ENCODE measurements at places on chromosomes 3 and 15.

GRCh38 chr3:188071636-188072035, 82.3 kb upstream of the LPP start:
- no peak for DNase-seq

GRCh38 chr15:61743345-61743909, 316.8 kb downstream of the VPS13C start:
- DNase-seq = no peak

DNA sequence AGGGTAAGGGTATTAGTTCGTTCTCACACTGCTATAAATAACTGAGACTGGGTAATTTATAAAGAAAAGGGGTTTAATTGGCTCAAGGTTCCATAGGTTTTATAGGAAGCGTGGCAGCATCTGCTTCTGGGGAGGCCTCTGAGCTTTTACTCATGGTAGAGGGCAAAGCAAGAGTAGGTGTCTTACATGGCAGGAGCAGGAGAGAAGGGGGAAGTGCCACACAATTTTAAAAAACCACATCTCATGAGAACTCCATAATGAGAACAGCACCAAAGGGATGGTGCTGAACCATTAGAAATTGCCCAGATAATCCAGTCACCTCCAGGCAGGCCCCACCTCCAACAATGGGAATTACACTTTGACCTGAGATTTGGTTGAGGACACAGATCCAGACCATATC, 12.2 kb downstream of the RNF111 start:
- DNase-seq = no peak

DNA sequence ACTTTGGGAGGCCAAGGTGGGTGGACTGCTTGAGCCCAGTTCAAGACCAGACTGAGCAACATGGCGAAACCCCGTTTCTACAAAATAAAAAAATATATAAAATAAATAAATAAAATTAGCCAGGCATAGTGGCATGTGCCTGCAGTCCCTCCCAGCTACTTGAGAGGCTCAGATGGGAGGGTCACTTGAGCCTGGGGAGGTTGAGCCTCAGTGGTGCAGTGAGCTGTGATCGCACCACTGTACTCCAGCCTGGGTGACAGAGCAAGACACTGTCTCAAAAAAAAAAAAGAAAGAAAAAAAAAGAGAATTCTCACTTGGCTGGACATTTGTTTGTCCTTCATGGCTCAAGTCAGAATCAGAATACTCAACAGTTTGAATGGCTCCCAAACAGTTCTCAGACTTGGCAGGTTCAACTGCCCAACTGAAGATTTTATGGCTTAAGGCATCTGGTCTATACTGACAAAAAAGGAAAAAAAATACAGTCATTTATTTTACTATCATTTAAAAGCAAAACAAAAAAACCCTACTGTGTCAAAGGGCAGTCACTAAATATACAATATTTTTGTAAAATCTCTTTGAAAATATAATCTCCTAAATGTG, 106.6 kb downstream of the FBXL22 start:
- no peak for DNase-seq

- DNase-seq = no peak
Measured at GRCh38 chr15:57334257-57334656, 42.0 kb upstream of the CGNL1 start.

GRCh38 chr3:160409812-160410610, 10.6 kb downstream of the SMC4 start:
- DNase-seq = no peak

- DNase-seq = no peak
Measured at GRCh38 chr15:72725446-72725845, 39.4 kb downstream of the BBS4 start.

DNA sequence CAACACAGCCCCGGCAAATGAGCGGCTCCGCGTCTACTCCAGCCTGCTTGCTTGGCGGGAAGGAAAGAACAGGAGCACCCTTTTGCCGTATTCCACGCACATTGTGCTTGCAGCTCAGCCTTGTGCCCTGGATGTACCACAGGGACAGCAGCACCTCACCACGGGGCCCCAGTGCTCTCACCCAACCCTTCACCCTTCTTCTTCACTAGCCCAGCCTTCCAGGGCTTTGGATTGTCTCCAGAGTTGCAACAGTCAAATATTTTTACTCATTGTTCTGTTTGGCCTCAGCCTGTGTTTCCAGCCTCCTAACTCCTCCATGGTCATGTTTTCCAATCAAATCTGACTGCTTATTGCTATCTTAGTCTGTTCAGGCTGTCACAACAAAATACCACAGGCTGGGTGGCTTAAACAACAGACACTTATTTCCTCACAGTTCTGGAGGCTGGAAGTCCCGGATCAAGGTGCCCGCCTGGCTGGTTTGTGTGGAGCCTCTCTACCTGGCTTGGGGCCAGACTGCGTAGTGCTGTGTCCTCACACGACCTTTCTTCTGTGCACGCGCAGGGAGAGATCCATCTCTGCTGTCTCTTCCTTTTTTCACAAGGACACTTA, 79.2 kb upstream of the ABHD17C start:
- DNase-seq = no peak

DNA sequence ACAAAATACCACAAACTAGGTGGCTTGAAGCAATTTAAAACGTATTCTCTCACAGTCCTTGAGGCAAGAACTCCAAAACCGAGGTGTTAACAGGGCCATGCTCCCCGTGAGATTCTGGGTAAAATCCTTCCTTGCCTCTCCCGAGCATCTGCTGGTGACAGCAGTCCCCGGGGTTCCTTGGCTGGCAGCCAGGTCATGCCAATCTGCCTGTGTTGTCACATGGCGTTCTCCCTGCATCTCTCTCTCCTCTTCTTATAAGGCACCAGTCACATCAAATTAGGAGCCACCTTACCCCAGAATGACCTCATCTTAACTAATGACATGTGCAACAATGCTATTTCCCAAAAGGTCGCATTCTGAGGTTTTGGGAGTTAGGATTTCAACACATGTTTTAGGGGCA, 26.3 kb upstream of the LRRN1 start:
- no peak for DNase-seq

DNA sequence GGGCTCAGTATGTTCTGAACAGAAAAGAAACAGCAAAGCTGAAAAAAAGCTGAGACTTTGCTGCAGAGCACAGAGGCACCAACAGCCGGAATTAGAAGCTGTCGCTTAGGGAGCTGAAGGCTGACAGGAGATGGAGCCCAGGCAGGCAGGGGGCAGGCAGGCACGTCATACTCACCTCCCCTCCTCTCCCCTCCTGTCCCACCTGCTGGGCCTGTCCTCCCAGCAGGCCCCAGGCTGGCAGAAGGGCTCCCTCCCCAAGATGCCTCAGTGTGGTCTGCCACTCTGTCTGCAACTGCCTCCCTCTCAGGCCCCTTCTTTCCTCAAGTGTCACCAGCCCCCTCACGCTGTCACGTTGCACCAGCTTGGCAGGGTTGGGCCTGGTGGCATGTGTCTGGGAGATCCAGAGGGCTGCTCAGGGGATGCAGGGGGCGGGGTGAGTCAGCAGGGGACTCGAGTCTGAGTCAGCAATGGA, 3.2 kb upstream of the ANKRD63 start:
- DNase-seq = no peak

GRCh38 chr15:69693059-69693458, 240.4 kb downstream of the RPLP1 start:
- DNase-seq = no peak

DNA sequence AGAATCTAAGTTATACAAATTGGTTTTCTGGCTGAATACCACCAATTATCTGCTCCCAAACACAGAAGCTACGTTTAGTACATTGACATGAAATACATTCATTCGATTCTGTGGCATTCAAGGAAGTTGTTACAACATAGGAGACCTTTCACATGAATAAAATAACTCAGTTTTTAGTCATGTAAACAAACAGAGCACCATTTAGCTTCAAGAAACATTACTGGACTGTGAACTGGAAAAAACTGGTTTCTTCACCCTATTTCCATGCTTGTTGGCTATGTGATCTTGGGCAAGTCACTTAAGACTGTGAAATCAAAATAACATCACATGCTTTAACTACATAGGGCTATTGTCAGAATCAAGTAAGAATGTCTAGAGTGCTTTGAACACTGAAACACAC, 46.2 kb downstream of the NRG4 start:
- DNase-seq = no peak

GRCh38 chr3:175716446-175716845, 857.3 kb downstream of the NAALADL2 start:
- no peak for DNase-seq

- DNase-seq = no peak
Measured at GRCh38 chr3:126442094-126442855, 33.4 kb downstream of the ZXDC start.

- no peak for DNase-seq
Measured at GRCh38 chr3:78734048-78734637, 1033.7 kb downstream of the ROBO1 start.

GRCh38 chr3:177776661-177777101, 579.4 kb upstream of the TBL1XR1 start:
- no peak for DNase-seq

- no peak for DNase-seq
Measured at GRCh38 chr3:190180268-190180667, 59.6 kb upstream of the P3H2 start.

GRCh38 chr3:12902181-12902999, 61.0 kb upstream of the RPL32 start:
- DNase-seq = no peak

DNA sequence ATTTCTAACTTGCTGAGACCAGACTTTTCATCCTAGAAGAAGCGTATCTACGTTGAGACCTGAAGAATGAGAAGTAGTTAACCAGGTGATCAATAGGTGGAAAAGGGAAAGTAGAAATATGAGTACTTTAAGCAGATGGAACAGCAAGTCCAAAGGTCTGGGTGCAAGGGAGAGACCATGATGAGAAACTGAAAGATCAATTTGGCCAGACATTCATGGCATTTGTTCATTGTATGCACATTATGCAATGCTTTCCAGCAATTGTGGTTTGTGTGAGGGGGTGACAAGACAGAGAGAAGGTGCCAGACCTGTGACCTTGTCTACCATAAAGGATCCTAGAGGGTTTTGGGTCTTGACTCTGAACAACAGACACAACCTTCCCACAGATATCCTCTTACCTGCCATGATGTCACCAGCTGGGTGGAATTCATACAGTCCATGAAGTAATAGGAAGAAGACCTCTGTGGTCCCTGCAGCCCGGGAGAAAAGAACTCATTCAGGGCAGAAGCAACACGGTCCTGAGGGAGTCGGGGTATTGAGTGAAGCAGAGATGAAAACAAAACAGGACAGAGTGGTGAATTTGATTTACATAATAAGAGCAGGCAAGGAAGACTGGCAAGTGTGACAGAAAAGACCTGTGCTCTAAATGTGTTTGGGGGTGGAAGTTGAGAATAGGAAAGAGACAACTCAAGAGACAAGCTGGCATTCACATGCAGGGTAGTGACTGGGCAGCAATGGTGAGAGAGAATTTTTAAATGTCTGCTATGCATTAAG, 63.4 kb upstream of the PSMD6 start:
- no peak for DNase-seq

- DNase-seq = no peak
Measured at GRCh38 chr3:109191421-109191820, 54.9 kb downstream of the C3orf85 start.

DNA sequence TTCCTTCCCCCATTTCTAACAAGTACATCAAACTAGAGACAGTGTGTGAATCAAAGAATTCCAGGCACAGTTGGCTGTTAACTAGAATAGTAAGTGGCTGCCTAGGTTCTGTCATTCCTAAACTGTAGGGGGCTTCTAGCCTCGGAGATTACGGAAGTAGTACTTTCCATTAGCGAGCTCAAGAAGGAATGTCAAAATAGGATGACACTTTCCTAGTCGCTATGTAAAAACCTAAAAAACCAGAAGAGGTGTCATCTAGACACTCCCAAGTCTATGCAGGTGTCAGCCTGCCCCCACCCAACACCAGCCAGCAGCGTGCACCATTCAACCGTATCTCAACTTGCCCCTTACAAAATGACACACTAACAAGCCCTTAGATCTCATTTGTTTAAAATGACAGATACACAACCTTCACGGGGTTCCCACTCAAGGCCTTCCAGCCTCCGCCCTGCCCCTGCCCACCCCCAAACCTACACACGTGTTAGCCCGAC, 874 bp downstream of the INO80 start:
- no peak for DNase-seq

DNA sequence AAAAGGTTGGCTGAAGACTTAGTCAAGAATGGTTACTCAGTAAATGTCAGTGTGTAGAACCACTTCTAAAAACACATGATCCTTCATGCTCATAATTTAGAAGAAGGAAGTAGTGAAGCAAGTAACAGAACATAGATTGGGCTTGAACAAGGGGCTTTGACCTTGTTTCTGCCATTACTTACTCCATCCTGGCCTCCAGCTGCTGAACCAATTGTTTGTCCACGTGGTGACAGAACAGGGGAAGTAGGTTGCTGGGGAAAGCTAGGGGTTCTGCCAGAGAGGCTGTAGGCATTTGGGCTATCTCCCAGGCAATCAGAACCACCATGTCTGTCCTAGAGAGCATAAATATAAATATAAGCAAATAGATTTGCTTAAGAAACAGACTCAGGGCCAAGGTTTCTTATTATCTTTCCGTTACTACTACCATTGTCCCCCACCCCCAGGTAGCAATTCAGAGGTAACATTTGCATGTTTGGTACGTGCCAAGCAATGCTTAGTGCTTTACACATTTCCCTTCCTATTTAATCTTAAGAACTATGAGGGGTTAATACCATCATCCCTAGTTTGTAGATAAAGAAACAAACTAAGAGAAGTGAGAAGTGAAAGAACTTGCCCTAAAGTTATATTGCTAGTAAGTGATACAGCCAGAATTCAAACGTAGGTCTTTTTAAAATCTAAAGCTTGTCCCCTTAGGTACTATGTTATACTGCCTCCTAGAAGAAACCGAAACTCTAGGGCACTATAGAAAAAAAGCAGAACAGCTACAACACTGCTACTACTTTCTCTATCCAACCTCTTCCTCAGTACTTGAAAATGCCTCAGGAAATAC, 3.0 kb upstream of the SPG11 start:
- no peak for DNase-seq

- no peak for DNase-seq
Measured at GRCh38 chr15:29467091-29467490, 197.5 kb upstream of the NSMCE3 start.

DNA sequence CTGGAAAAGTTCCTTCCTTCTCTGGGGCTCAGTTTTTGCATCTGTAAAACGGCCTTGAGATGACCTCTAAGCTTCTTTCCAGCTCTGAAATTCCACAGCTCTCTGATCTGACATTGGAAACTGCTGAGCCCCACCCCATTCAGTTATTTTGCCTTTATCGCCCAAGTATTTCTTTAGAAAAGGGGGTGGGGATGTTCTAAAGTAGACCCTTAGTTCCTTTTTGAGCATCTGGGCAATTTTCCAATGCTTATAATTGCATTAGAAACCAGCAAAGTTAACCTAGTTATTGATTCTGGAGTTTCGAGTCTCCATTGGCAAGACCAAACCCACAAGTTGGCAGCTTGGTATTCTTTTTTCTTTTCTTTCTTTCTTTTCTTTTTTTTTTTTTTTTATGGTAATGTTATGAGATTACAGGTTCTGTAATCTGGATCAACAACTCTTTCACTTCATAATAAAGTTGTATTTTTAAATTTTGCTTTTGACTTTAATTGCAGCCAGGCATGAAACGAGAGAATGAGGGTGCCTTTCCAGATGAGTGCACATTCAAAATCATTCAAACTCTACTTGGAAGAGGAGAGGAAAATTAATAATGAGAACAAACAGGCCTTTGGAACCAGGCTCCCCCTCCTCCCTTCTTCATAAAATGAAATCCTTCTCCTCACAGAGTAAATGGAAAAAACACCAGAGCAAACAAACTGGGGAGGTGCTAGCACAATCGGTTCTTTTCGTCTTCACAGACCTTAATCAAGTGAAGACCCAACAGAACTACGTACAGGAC, 76.8 kb upstream of the LRIG1 start:
- DNase-seq = no peak

Measured in activated T-helper 1 cell treated with anti-CD3 and anti-CD28 coated beads, Interleukin-2, amount 50 U/mL, for 16 hours (primary cell).